Psoas muscle (tissue), 8 donors: ENCODE measurements at places on chromosomes 16 and 17. TPM values are rescaled to one million over a fixed set of nuclear protein-coding genes. Genes with fewer than 3 reads are reported as not detected.

- no peak for DNase-seq
Observed at GRCh38 chr17:79809530-79810129, 12.8 kb upstream of the CBX8 start.

DNA sequence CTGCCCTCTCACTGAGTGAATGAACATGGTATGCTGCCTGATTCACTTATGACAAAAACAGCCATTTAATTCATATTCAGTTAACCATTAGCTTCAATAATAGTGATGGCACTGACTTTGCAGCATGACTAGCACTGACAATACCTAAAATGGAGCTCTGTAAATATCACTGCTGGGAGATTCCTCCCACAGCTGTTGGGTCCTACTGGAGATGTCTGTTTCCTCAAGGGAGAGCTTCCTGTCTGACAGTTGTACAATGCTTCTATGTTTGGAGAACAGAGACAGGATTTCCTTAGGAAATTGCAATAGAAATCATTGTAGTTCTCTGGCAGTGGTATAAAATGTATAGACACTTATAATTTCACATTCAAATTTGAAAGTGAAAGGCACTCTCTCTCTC, 695.9 kb upstream of the CDH8 start:
- no peak for DNase-seq

GRCh38 chr16:66300501-66300900, 66.0 kb upstream of the CDH5 start:
- DNase-seq: no peak

- DNase-seq: no peak
Observed at GRCh38 chr17:44602390-44602789, 45.1 kb downstream of the FZD2 start.

GRCh38 chr17:44464037-44464436, 39.2 kb downstream of the GPATCH8 start:
- no peak for DNase-seq

- no peak for DNase-seq
Observed at GRCh38 chr16:71425746-71426068, 16.1 kb downstream of the TLE7 start.

DNA sequence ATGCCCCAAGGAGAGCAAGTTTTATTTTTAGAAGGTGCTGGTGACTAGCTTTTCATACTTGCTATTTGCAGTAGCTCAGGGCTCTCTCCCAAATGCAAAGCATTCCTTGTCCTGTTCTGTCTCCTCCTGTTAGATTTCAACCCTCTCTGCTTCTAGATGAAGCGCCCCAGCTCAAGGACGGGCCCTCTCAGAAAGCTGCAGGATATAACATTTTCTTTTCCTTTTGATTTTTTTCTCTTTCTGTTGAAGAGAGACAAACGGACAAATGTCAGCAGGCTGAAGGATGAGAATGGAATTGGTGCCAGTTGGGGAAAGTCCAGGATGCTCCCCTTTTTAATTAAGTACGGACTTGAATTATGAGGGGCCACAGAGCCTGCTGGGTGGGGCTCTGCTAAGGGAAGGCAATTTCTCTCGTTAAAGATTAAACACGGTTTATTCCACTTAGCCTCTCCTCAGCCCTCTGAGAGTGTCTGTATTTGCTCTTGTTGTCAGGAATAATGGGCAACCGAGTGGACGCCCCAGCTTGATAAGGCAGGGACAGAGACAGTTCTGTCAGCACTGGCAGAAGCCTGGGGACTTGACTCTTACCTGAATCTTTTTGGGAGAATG, 6.2 kb upstream of the ETV4 start:
- DNase-seq: no peak

DNA sequence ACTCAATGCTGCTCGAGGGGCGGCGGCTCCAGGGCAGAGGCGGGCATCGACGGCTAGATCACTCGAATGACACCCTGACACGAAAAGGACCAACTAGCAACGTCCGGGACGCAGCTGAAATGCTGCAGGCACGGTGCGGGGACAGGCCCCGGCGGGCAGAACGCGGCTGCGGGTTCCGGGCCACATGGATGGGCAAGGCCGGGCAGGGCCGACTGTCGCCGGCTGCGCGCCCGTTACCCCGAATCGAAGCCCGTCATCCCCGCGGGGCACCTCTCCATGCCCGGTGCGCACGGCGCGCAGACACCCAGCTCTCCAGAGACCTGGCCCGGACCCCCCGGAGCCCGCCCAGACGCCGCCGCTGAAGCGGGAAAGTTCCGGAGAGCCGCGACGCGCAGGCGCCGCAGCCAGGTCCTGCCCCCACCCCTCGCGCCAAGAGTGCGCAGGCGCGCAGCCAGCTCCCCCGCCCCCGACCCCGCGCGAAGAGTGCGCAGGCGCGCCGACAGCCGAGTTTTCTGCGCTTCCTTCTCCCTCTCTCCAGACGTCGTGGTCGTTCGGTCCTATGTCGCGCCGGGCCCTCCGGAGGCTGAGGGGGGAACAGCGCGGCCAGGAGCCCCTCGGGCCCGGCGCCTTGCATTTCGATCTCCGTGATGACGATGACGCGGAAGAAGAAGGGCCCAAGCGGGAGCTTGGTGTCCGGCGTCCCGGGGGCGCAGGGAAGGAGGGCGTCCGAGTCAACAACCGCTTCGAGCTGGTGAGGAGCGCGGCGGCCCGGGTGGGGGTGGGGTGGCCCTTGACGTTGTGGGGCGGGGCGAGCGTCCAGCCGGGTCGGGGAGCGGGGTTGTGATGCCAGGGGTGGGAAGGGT, at the start of gene TCF25:
Gene TCF25 (plus strand): TSS at position 484 of the 863 bp plus-strand sequence. CDS start 76 bp downstream, at position 560.
- DNase-seq: peak; percentile 85

DNA sequence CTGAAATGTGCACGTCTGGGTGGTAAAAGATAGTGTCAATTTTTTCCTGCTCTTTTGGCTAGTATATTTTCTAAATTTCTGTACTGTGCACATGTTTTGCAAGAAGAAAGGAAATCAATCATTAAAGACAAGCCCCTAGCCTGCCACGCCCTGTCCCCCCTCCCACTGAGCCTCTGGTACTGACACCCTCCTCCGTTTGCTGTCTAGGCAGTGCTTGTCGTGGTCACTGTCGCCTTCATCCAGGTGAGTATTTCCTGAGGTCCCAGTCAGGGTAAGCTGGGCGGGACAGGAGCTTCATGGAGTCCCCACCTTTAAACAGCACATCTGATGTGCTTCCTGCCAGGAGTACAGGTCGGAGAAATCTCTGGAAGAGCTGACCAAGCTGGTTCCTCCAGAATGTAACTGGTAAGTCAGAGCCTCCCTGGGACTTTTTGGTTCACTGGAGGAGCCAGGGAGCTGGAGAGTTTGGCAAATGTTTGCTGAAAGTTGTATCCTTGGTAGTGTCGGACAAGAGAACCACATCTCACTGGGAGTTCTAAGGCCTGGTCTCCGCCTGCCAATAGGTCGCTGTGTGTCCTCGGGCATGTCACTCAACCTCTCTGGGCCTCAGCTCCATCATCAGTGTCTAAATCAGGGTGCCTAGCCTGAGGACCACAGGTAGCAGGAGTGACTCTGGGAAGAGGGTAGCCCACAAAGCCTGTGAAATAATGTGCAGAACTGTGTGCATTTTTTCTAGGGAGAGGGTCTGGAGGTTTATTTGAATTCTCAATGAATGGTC, 42.2 kb downstream of the ATP2C2 start:
- no peak for DNase-seq

DNA sequence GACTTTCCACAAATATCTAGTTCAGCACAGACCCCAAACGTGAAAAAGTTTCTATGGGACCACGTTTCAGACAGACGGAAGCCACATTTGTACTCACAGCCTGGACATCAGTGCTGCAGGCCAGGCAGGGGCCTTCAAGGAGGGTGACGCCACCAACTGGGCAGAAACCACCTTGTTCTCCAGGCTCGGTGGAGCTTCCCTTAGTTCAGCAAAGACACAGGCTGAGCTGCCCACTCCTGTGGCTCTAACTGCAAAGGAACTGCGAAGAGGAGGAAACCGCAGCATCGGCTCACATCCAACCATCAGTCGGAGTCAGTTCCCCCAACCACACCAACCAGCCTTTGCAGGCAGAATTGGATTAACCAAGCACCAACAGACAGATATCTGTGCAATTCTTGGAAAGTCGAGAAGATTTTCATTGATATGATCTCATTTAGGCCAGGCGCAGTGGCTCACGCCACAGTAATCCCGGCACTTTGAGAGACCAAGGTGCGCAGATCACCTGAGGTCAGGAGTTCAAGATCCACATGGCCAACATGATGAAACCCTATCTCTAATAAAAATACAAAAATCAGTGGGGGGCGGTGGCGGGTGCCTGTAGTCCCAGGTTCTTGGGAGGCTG, 73.3 kb upstream of the CNEP1R1 start:
- DNase-seq: no peak

GRCh38 chr16:58651965-58652348, 22.3 kb upstream of the CNOT1 start:
- DNase-seq: no peak

DNA sequence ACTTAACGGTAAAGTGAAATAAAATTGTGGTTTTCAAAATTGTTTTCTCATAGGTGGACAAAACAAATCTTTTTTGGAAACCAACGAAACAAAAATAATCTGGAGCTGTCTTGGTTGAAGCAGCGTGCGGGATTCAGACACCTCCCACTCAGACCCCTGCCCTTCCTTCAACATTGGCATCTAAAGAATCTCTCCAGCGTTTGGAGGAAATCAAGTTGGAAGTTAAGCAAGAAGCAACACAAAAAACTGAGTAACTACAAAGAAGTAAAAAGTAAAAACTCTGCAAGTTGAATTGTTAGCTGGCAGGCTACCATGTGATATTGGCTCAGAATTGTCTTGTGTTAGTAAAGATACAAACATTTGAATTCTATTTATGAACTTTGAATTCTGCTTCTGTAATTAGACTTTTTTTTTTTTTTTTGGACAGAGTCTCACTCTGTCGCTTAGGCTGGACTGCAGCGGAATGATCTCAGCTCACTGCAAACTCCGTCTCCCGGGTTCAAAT, 361.0 kb upstream of the PMFBP1 start:
- DNase-seq: no peak

GRCh38 chr17:49939318-49939717, 29.7 kb upstream of the DLX4 start:
- no peak for DNase-seq

DNA sequence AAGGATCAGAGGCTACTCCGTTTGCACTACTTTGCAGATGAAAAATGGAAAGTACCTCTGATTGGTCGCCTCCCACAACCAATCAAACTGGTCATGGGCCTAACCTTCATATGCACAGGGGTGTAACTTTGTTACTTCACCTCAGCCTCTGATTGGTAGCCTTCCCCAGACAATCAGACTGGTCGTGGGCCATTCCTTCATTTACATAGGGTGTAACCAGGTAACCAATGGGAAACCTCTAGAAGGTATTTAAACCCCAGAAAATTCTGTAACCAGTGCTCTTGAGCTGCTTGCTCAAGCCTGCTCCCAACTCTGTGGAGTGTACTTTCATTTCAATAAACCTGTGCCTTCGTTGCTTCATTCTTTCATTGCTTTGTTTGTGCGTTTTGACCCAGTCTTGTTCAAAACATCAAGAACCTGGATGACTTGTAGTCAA, 39.2 kb upstream of the USP22 start:
- no peak for DNase-seq

DNA sequence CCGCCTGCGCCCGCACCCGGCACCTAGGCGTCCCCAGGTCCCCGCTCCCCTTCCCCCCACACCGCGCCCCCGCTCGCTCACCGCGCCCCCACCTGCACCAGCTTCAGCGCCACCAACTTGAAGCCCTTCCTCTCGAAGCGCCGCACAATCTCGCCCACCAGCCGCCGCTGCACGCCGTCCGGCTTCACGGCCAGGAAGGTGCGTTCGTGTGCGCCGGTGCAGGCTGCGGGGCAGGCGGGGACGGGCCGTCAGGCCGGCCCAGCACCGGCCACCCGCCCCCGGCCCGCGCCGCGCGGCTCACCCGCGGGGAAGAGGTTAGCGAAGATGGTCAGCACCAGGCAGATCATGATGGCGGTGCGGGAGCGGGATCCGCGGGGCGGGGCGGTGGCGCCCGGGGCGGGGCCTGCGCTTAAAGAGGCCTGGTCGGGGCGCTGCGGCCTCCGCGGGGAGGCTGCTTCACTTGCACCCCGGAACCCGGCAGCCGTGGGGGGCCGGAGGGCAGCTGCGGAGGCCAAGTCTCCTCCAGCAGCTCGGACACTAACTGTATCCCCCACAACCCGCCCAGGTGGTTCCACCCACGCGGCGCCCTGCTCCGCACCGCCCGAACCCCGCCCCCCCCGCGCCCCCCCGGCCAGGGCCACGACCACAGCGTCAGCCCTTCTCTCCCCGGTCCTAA, at the start of gene NME3:
Gene NME3 (minus strand): TSS at position 356 of the 676 bp plus-strand sequence. CDS start 9 bp downstream, at position 347.
- DNase-seq: peak; percentile 88

GRCh38 chr17:39244016-39244599, 18.4 kb upstream of the STAC2 start:
- no peak for DNase-seq

GRCh38 chr17:10251212-10251948, 53.0 kb upstream of the GAS7 start:
- DNase-seq: no peak

DNA sequence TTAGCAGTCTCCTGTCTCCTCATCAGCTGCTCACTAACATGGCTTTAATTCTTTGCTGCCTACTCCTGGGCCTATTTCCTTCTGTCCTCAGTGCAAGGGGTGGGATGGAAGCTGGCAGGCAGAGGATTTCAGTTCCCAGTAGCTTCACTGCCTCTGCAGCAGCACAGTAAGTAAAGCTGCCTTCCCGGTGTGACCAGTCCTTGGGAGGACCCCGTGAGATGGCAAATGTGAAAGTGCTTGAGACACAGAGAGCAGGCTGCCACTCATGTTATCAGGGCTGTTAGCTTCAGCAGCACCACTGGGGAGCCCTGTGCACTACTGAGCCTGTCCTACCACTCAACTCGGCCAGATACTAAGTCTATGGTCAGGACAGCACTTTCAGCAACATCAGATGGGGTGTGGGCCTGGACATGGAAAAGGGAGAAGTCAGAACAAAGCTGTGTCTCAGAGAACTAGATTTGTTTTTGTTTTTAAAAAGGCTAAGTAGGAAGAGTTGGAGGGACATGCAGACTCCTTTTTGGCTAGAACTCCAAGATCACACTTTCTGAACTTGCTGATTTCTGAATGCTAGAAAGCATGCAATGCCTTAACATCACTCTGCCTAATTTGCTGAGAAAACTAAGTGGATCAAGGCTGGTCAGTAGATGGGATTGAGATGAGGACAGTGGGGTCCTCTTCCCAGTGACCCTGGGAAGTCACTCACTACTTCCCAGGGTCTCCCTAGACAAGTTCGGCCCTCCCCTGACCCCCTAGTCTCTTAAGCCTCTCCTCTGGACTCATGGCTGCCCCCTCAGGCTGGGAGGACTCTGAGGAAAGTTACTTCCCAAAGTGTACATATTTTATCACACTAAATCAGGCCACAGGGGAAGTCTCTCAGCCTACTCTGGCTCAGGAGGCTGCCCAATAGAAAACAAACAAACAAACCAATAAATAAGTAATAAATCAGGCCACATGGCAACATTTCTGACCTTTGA, 1.1 kb downstream of the ACSF2 start:
- no peak for DNase-seq

GRCh38 chr16:31149332-31149731, 534 bp downstream of the PRSS36 start:
- no peak for DNase-seq

The PFAS gene
- total RNA-seq: 15.6 TPM

The TMEM238L gene
- total RNA-seq: not detected

The FBXW10 gene
- 1.3 TPM for total RNA-seq

The CD300LB gene
- 0.11 TPM for total RNA-seq

The CSF3 gene
- total RNA-seq: 38.4 TPM

The ASPHD1 gene
- total RNA-seq: 0.23 TPM

The BRIP1 gene
- 0.06 TPM for total RNA-seq

The IRX5 gene
- total RNA-seq: 5.9 TPM

The CPHXL2 gene
- total RNA-seq: not detected

The ELMO3 gene
- total RNA-seq: 0.26 TPM

The ZSCAN10 gene
- not detected for total RNA-seq

The HBM gene
- total RNA-seq: not detected

The OR3A3 gene
- total RNA-seq: not detected

The WNT9B gene
- 0.19 TPM for total RNA-seq

The C16orf82 gene
- not detected for total RNA-seq

The PPL gene
- 3.2 TPM for total RNA-seq
